ENCODE measurements at places on chromosomes 1 and 21.

DNA sequence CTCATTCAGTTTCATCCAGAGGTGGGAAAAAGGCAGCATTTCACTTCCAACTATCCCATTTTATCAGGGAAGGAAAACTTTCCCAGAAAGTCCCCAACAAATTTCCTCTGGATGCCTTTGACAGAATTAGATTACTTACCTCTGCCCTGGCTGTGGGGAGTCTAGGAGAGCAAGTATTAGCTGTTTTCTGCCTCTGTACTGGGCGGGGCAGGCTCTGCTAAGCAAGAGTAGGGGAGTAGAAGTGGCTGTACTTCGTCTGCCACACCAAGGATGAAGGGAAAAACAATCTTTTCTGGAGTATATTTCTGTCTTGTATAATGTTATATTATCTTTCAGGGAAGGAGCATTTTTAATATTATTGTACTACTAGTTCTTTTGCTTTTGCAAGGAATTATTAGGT, 78.5 kb downstream of the FNBP1L start:
- DNase-seq: no peak

DNA sequence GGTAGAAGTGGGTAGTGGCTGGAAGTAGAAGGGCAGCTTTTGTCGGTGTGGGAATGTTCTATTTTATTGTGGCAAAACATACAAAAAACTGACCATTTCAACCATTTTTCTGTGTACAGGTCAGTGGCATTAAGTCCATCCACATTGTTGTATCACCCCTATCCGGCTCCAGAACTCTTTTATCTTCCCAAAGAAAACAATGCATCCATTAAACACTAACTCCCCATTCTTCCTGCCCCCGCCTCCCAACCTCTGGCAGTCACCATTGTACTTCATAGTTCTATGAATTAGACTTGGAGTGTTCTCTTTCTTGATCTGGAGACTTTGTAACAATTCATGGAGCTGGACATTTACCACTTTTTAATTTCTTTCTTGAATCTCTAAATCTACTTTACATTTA, 55.7 kb downstream of the DEGS1 start:
- DNase-seq: no peak

DNA sequence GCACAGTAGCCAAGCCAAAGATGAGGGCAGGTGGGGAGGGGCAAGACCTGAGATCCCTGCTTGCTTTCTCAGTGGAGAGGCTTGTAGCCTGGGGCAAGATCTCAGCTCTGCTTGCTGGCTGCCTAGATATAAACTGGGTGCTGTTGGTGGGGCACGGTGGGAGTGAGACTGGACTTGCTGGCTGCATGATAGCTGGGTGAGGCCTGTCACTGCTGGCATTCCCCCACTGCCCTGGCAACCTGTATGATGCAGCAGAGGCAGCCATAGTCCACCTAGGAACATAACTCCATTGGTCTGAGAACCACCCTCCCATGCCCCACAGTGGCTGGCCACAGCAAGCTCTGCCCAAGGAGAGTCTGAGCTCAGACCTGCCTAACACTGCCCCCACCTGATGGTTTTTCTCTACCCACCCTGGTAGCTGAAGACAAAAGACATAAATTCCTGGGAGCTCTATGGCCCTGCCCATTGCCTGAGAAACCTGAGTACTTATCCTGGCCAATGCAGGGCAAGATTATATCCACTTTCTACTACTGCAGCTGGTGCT, 261.9 kb upstream of the DEPDC1 start:
- no peak for DNase-seq

DNA sequence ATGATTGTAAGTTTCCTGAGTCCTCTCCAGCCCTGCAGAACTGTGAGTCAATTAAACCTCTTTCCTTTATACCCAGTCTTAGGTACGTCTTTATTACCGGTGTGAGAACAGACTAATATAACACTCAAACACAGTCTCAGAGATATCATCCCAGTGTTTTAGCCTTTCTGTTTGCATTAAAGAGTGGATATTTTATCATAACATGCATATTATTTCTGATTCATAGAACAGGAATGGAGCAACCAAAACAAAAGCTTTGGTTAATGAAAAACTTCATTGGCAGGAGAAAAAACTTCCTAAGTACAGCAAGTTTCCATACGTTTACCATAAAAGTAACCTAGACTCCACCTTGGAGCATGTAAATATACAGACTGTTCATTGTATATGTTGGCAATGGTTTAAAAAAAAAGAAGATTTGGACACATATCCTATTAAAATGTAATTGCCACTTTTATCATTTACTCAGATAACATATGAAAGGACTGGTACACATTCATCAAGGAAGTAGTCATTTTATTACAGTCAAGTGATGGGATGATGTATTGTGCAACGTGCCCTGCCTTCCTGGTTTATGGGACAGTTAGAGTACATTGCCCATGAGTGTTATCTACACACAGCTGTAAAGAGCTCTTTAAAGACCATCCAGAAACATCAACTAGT, 144.8 kb downstream of the ETS2 start:
- DNase-seq: no peak

DNA sequence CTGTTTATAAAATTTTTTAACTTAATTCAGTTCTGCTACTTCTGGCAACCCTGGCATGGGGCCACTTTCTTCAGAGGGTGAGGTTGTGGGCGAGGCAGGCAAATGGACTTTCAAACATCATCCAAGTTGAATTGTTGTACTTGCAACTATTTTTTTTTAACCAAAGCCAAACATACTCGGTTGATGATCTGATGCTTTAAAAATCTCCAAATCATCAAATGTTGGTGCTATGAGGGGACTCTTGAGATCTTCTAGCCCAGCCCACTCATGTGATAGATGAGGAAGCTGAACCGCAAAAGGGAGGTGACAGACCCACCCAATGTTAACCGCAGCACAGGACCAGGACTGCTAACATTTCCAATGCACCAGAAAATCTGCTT, 6.7 kb downstream of the SLC1A7 start:
- no peak for DNase-seq

DNA sequence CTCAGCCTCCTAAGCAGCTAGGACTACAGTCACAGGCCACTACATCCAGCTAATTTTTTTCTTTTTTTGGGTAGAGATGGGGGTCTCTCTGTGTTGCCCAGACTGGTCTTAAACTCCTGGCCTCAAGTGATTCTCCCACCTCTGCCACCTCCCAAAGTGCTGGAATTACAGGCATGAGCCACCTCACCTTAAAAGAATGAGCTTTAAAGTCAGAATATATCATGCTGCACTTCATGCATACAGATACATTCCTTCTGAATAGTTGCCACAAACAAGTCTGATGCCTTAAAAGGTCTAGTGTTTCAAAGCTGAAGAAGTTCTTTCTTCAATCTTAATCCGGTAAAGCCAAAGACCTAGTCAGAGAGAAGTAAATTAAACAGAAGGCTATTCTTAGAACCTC, 23.8 kb upstream of the CPLANE2 start:
- no peak for DNase-seq

GRCh38 chr1:206570529-206570928, 41.7 kb downstream of the EIF2D start:
- no peak for DNase-seq

DNA sequence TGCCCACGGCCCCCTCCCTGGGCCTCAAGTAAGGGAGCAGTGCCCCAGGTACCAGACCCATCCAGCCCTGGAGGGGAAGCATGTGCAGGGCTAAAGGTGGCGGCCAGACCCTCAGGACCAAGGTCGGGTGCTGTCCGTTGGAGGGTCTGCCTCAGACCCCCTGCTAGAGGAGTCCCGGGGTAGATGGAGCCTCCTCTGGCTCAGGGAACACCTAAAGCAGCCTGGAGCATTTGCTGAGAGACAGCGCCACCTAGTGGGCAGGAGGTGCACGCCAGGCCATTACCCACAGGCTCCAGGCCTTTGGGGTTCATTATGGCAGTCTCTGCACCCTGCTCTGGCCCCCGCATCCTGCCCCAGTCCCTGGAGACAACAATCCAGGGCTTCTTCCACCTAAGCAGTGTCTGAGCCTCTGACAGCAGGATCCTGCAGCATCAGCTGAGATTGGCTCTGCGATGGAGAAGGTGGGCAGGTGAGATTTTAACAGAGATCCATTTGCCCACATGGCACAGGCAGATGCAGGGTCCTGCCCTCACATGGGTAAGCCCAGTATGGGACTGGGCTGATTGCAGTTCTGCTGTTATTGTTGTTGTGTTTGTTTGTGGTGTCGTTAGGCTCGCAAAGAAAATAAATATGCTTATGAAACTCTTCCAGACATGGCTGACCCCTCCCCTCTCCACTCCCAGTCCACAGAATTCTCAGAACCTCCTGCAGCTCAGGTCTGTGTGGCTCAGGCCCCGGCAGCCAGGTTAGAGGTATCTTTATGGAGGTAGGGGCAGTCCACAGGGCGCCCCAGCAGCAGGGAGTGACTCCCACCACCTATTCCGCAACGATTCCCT, 42.4 kb downstream of the CTNNBIP1 start:
- DNase-seq: peak; percentile 86

- DNase-seq: no peak
These were observed 105.5 kb upstream of the SPAG17 start for GRCh38 chr1:118290571-118290970.

DNA sequence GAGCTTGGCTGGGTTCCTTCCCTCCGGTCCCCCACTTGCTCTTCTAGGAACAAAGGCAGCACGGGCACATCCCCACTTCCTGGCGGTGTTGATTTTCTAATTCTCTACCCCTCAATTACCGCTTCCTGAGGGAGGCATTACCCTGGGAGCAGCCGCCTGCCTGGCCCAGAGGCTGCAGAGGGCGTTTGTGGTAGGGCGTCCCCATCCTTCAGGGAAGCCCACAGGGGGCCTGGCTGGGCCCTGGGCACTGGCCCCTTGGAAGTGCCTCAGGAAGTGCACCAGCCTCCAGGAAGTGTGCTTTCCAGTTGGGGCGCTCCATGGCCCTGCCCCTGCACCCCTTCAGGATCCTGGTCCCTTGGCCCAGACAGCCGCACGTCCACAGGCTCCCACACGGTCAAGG, 42.1 kb upstream of the CASZ1 start:
- no peak for DNase-seq

DNA sequence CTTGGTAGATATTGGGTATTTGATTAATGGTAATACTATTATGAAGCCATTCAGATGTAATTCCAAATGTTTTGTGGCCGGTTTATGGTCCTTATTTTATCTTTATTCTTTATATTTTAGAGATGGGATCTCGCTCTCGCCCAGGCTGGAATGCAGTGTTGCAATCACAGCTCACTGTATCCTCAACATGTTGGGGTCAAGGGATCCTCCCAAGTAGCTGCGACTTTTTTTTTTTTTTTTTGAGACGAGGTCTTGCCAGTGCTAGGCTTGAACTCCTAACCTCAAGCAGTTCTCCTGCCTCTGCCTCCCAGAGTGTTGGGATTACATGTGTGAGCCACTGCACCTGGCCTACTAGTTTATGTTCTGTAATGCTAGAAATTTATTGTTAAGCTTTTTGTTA, 4.7 kb downstream of the DDI2 start:
- no peak for DNase-seq

- no peak for DNase-seq
These were observed 1402.6 kb downstream of the MRPL39 start for GRCh38 chr21:24204641-24205040.

DNA sequence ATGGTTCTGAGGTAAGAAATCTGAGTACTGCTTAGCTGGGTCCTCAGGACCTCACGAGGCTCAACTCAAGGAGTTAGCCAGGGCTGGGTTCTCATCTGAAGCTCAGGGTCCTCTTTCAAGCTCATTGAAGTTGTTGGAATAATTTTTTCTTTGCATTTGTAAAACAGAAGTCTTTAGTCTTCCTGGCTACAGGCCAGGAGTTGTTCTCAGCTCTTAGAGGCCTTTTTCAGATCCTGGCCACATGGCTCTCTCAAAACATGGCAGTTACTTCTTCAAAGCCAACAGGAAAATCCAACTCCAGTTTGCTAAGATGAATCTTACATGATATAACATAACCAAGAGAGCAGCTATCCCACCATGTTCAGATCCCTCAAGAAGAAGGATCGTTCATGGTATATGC, 92.3 kb upstream of the CHODL start:
- DNase-seq: no peak

DNA sequence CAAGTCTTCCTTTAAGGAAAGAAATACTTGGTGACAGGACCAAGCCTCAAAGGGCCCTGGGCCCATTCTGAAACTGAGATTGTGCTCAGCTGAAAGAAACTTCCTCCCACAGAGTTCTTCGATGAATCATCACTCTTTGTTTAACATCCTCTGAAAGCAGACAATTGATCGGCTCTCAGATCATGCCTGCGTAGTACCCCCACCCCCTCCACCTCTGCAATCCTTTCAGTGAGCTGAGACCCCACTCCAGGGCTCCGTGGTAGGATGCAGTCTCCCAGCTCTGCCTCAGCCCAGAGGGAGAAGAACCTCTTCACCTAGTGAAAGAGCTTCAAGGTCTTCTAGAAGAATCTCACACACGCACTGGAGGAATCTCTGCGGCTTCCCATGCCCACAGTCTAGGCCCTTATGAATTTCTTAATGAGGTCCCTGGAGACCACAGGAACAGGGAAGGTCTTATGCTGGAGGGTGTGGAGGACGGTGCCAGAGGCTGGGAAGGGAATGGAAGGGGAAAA, 104.9 kb upstream of the SOD1 start:
- DNase-seq: no peak

- DNase-seq: no peak
These were observed 169.2 kb downstream of the DHRS3 start for GRCh38 chr1:12448746-12449177.

GRCh38 chr1:169212088-169212487, 105.6 kb downstream of the ATP1B1 start:
- DNase-seq: no peak

DNA sequence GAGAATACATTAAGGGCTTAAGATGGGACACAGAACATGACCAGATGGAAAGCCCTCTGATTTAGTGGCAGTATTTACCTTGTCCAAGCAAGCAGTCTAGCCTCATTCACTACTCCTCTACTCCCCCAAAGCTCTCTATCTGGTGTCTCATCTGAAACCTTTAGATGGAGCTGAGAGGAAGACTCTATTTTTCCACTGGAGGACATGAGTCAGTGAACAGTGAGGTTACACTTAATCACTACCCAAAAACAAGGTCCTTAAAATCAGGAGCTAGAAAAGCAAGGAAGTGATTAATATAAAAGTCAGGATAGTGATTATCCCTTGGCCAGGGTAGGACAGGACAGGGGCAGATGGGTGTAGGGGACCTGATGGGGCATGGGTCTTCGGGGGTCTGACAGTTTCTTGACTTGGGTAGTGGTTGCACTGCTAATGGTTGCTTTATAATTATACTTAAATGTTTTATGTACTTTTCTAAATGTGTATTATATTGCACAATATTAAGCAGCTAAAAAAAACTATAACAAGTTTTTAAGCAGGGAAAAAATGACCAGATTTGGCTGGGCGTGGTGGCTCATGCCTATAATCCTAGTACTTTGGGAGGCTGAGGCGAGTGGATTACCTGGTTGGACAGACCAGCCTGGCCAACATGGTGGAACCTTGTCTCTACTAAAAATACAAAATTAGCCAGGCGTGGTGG, 3.0 kb downstream of the PTPN22 start:
- no peak for DNase-seq

- DNase-seq: no peak
These were observed 105.7 kb downstream of the PRDM16 start for GRCh38 chr1:3174487-3175247.

- no peak for DNase-seq
These were observed 108.8 kb downstream of the SMYD2 start for GRCh38 chr1:214389734-214390133.

Data from activated CD8-positive, alpha-beta memory T cell treated with anti-CD3 and anti-CD28 coated beads for 1 hour (primary cell).